NCI-H1092 (cell line): ENCODE measurements at places on chromosomes 11 and 22.

DNA sequence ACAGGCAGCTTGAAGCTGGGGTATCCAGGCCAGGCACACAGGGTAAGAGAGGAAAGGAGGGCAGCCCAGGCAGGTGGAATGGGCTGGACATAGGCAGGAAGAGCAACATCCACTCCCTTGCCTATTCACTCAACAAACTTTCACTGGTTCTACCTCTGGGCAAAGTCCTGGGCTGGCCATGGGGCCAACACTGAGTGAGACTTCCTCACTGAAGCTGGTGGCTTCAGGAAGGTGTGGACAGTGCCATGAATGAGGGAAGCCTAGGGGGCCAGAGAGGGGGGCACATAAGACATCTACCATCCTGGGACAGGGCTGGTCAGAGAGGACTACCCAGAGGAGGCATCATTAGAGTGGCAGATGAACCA is 44.9 kb upstream of the TCF20 start:
- no peak for DNase-seq

DNA sequence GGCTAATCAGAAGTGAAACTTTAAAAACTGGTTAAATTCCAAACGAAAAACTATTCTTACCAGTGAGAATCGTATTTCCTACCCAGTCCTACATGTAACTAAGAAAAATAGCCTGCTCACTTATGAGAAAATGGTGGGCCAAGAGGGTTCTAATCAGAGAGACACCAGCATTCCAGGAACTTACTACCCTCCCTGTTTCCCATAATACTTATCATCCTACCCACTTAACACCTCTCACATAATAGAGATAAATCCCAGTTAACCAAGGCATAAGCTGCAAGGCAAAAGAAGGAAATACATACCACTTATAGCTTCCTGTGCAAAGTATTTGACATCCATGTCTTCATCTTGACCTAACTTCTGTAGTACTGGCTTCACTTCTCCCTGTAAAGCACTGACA is 24.4 kb downstream of the PPP2R1B start:
- DNase-seq, result no peak

- DNase-seq, result no peak
Measured at GRCh38 chr11:126257764-126258163, 10.9 kb downstream of the SRPRA start.

- no peak for DNase-seq
Measured at GRCh38 chr11:123132881-123133280, 62.2 kb downstream of the CLMP start.

DNA sequence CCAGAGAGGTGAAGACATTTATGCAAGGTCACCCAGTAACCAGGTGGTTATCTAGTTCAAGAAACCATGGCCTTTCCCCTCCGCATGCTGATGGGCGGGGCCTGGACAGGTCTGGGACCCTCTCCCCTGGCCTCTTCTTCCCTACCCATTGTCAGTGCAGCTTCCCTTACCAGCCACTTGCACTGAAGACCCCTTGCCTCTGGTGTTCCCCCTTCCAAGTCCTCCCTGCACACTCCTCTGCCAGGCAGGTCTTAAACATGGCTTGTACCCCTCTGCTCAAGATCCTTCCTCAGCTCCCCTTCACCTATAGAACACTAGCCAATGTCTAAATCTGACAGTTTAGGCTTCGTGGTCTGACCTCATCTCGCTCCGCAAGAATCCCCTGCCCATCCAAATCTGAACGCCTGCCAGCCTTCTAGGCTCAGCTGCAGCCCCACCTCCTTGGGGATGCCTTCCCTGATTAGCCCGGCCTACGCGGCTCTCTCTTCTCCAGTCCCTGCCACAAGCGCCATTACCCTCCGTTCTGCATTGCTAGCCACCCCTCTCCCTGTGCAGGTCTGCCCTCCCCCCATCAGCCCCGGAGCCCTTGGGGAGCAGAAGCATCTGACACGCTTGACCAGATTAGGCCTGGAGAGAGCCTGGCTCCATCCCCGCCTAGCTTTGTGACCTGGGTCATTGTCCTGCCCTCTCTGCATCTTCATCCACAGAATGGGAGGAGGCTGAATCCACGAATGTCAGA is 213.8 kb downstream of the DSCAML1 start:
- DNase-seq, result no peak

GRCh38 chr11:39772525-39773137 is 1686.8 kb downstream of the LRRC4C start:
- DNase-seq, result no peak

GRCh38 chr11:13772223-13773046 is 104.0 kb downstream of the FAR1 start:
- DNase-seq, result peak; percentile 79

DNA sequence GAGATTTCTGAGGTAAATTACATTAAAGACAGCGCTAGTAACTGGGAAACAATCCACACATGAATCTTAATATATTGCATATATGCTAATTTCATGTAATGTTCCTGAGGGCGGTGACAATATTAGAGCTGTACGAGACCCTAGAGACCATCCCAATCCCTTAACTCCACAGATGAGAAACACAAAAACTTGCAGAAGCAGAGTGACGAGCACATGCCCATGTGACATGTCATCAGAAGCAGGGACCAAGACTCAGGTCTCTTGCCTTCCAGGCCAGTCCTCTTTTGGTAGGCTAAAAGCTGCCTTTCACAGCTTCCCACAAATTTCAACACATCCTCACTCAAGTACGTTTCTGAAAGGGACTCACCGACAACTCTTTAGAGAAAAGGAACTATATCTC is 11.8 kb downstream of the MAPK1 start:
- no peak for DNase-seq

- no peak for DNase-seq
Measured at GRCh38 chr11:103946793-103947545, 89.5 kb upstream of the DDI1 start.

GRCh38 chr11:117835576-117835975 is 11.0 kb upstream of the FXYD2 start:
- DNase-seq, result no peak

GRCh38 chr11:72223615-72224563 is 678 bp upstream of the INPPL1 start:
- DNase-seq, result peak; percentile 32

DNA sequence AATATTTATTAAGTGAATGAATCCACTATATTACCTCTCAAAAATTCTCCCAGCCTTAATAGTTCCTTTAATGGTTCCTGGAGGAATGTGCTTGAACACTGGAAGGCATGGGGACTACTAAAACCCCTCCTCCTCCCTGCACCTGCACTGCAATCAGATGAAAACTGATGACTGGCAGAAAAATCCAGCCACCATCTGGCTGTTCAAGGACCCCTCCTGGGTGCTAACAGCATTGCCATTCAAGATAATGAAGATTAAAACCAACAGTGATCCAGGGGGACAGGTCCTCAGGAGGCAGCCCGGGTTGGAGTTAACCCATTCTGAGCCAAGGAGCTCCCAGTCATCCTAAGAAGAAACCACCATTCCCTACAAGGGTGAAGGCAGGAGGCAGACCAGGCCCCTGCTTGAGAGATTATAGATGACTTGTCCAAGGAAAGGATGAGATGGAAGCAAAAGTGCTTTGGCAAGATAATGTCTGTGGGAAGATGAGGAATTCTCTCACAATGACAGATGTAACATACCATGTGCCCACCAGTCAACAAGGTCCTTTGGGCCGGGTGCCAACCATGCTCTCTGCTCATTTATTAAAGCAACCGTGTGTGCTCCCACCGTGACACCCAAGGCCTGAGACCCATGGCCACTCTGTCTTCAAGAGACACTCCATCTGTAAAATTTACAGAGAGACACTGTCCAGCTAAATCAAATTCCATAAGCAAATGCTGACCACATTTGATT is 90.6 kb downstream of the LARGE1 start:
- peak; percentile 20 for DNase-seq

- no peak for DNase-seq
Measured at GRCh38 chr11:1682225-1682905, 14.6 kb upstream of the KRTAP5-6 start.

DNA sequence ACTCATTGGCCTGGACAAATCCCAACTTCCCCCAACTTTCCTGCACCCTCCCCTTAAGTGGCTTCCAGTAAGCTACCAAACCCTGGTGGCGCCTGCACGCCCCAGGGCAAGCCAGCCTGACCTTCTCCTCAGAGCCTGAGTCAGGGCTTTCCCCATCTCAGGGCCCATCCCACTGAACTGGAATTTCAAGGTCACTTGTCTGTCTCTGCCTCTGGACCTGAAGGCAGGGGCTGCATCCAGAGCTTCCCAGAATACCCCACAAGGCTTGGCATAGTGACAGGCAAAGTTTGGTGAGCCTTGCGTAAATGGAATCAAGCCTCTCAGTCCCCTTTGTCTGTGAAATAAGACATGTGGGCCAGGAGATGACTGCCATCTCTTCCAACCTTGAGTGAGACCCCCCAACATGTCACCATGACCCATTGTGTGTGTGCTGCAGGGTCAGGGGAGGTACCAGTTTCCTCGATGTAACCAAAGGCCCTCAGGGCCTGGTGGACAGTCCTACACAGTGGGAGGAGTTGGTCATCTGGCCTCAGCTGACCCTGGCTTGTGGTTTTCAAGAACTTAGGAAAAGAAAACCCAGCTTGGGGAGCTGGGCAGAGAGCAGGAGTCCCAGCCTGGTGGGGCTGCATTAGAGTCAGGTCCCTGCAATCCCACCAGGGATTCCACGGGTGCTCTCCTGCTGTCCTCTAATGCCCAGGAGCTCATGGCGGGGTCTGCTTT is 8.9 kb downstream of the ALX4 start:
- DNase-seq, result no peak

DNA sequence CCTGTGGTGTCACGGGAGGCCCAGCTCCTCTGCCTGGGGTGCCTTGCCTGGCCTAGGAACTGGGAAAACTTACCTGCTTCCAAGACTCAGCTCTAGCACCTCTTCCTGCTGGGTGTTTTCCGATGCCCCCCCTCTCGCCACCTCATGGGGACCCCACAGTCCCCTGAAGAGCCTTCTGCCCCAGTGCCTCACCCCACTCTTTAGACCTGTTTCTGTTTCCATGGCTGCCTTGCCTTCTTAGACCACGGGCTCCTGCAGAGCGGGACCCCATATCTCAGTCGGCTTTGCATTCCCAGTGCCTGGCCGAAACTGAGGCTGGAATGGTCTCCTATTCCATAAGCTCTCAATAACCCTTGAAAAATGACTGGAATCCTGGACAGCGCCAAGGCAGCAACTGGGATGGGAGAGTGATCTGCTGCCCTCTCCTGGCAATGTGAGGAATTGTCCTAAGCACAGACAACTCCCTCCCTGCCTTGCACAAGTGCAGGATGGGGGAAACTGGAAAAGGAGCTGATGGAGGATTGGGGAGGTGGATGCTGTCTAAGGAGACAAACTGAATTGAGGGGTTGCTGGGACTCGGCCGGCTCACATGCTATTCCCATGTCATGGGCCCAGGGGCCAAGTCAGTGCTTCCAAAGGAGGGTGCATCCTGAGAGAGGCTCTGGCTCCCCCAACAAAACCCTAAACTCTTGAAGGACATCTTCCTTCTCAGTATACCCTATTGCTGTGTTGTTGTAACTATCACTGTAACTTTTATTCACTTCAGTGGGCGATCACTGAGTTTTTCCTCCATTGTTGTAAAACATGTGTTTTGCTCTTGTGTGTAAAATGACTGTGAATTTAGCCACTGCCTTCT is 26.6 kb upstream of the IL17RA start:
- peak; percentile 53 for DNase-seq

DNA sequence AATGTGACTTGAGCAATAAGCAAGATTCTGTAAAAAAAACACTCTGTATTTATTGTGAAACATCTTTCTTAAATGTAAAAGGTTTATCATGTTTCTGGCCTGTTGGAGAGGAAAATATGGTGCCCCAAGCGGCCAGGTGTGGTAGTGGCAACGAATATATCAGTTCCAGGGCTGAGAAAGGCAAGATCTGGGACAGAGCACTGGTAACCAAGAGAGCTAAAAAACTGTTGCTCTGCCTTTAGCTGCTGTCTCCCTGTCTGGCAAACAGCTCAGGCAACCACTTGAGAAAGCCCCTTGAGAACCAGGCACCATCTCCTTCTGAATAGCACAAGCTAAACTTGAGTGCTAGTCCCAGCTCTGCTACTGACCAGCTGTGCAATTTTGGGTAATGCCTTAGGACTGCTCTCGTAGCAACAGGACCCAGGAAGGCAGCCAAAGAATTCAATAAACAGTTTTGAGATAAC is 129.9 kb downstream of the KCNC1 start:
- DNase-seq, result no peak

DNA sequence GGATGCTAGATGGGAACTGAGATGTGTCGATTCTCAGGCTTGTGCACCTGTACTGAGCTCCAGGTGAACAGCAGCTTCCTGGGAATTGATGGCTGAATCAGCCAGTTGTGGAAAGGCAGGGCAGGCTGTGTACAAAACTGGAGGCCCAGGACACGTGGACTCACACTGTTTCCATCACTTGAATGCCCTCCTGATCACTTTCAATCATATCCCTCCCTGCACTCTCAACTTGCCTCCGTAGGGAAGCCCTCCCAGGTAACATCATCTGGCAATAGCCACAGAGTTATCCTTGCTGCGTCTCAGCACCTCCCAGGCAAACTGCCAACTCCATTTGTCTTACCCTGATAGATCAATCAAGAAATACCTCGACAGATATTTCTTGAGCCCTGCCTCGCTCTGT is 10.1 kb downstream of the FAM83F start:
- DNase-seq, result no peak
